ENCODE measurements at places on chromosomes 2 and 18.

DNA sequence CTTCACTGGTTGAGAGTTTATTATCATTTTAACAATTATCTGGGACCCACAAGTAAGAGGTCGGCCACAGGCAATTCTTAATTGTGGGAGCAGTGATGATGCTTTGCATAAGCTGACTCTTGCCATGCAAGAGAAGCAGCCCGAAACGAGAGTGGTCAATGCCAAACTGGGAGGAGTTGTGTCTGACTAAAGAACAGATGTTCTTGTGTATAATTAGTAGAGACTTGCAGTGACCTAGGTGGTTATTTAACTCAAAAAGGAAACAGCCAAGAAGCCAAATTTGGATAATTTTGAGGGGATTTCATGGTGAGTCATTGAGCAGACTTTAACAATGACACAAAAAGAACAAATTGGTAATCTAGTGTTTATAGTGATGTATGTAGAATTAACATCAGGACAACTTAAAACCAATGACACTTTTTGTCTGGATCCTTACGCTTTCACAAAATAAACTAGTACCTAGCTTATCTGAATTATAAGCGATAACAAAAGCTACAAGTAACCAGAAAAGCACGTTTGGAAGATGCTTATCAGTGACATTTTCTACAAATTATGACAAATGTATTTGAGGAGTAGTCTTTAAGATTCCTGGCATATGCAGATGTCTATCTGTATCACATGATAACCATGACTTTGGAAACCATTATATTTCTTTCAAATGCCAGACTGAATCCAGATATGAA, 184.7 kb upstream of the DLGAP1 start:
- DNase-seq: no peak

DNA sequence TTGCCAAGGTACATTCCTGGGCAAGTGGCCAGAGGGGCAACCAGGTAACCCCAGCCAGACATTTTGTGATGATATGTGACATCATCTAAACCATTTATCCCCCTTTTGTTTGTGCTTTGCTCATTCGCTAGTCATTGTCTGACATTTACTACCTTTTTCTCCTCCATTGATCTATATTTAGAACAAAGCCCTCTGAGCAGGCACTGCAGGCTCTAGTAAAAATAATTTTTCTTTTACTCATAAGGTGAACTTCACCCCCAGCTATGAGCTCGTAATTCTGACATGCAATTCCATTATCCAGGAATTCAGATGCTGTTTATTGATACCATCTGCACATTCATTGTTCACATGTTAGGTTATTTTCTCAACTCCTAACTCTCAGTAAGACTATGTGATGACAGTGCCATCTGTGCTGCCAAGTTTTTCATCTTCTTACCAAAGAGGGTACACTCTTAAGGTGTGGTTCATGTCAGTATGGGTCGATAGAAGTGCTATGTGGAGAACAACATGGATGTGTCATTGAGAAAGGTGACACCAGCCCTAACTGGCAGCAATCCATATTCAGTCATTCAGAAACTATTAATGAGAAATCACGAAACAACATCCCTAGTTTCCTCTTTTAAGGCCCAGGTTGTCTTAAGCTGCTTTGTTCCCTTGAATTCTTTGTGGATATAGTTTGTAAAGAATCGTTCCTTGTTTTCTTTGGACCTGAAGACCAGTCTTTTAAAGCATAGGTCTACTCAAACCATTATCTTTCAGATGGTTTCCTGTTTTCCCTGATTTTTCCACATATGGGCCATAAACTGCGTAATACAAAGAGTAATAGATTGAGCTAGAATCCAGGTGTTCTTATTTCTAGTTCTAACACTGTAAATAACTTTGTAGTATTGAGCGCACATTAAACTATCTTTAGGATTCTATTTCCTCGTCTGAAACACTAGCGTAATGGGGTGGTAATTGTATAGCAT, 978.1 kb upstream of the CDH2 start:
- no peak for DNase-seq

GRCh38 chr2:171878481-171878993, 15.5 kb downstream of the SLC25A12 start:
- DNase-seq: peak; percentile 76

- DNase-seq: peak; percentile 95
These were observed 19.4 kb upstream of the RNF149 start for GRCh38 chr2:101327863-101328394.

DNA sequence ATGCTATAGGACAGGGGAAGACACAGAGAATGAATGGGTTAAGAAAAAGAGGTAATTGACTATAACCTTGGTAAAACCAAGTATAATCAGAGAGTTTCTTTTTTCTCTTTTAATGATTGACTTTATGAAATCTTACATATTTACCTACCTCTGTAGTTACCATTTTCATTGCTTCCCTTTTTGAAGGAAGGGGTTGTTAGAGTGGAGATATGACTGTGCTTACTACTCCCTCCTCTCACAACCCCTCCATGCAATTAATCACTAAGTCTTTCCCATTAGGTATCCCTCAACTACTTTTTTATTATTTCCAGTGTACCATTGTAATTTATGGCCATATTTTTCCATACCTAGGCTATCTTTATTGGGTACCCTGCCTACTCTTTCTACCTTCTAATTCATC, 71.4 kb downstream of the WDR7 start:
- no peak for DNase-seq

DNA sequence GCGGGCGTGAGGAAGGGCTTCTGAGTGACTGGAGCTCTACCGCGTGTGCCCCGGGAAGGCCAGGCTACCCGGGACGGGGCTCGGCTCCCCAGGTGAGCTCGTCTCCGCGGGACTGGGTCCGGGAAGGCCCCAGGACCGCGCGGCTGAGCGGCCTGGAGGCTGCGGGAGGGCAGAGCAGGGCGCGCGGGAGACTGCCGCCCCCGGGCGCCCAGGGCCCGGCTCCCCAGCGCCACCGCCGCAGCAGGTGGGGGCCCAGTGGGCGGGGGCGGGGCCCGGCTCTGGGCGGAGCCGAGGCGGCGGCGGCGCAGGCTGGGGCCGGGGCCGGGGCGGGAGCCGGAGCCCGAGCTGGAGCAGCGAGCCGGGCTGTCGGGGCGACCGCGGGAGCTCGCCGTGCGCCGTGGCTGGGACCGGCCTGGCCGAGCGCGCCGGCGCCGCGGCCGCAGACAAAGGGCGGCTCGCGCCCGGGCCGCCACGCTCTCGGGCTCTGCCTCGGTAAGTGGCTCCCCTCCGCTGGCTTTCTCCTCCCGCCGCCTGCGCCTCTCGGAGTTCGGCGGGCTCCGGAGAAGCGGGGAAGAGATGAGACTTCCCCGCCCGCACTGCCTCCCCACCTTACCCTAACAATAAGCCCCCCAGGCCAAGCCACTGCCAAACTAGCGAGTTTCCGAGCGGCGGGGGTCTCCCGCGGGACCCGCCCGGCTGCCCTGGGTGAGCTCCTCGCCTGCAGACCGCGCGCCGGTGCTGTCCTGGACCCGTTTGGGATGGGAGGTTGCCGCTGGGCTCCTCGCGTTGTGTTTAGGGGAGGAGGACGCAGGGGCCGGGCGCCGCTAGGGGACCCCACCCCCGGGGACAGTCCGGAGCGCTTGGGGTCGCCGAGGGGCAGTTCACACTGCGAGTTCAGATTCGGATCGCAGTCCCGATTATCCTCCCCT, at the start of gene MAPK4:
Gene MAPK4 (plus strand): TSS at position 336 of the 929 bp plus-strand sequence. CDS start 103,872 bp downstream, outside the sequence.
- DNase-seq: peak; percentile 89

GRCh38 chr2:68506170-68506569, 38.8 kb downstream of the APLF start:
- DNase-seq: no peak

- DNase-seq: no peak
These were observed 220.9 kb upstream of the EPHA4 start for GRCh38 chr2:221792971-221793521.

- peak; percentile 18 for DNase-seq
These were observed 981 bp downstream of the C2orf66 start for GRCh38 chr2:196808083-196808665.

All from DMS53 (cell line).